NCI-H2081 (cell line): ENCODE measurements at places on chromosomes 16 and 17.
A peak's percentile ranks its signal among the peaks of the same experiment; 100 is the strongest.

DNA sequence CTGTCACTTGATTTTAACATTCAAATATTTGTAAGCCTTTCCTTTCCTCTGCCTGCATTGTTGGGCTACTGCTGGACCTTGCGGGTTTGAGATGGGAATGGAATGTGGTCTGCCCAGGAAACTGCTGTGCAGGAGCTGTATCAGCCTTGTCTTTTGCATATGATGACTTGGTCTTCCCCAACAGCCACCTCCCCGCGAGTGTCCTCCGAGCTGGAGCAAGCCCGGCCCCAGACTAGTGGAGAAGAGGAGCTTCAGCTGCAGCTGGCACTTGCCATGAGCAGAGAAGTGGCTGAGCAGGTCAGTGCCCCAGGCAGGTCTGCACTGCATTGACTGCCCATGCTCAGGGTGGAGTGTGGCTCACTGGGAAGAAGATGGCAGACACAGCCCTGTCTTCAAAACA lies 52.8 kb downstream of the B9D1 start:
- DNase-seq, result no peak

DNA sequence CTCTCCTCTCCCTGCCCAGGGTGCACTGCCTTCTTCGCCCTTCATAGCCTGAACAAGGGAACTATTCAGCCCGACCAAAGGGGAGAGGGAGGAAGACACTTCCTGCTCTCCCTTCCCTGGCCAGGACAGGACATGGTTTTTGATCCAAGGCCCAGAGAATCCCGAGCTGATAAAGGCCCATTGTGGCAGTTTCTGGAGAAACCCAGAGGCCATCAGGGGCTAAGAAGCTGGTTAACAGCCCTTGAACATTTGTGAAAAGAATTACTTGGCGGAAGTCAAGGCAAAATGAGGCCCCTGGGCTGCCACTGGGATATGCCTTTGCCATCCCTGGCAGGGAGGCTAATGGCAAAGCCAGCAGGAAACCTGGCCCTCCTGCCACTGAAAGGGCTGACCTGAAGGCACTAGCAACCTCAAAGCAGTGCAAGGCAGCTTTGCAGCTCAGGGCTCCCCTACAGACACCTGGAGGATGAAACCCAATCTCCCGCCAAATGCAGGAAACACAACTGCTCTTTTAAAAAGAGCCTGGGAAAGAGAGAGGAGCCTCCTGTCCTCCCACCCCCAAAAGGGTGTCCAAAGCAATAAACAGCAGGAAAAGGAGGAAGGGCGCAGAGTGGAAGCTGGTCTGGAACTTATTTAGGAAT lies 12.6 kb downstream of the PHB1 start:
- DNase-seq, result no peak

DNA sequence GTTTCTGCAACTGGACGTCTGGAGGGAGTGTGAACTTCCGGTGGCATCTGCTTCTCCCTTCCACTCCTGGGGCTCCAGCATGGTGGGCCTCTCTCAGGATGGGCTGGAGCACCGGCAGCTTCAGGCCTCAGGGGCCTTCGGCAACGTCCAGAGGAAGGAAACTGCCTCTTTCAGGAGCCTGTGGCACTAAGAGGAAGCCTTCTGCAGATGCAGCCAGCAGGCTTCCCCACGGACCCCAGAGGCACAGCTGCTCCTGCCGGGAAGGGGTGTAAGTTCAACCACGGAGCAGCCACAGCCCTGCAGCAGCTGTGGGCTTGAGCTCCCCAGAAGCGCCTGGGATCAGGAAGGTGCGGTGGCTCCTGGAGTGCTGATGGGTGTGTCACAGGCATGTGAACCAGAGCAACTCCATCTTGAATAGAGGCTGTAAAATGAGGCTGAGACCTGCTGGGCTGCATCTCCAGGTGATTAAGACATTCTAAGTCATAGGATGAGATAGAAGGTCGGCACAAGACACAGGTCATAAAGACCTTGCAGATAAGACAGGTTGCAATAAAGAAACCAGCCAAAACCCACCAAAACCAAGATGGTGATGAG lies 50.8 kb upstream of the KLHDC4 start:
- DNase-seq, result no peak

- DNase-seq, result no peak
Observed at GRCh38 chr17:73490851-73491250, 153.4 kb downstream of the SDK2 start.

DNA sequence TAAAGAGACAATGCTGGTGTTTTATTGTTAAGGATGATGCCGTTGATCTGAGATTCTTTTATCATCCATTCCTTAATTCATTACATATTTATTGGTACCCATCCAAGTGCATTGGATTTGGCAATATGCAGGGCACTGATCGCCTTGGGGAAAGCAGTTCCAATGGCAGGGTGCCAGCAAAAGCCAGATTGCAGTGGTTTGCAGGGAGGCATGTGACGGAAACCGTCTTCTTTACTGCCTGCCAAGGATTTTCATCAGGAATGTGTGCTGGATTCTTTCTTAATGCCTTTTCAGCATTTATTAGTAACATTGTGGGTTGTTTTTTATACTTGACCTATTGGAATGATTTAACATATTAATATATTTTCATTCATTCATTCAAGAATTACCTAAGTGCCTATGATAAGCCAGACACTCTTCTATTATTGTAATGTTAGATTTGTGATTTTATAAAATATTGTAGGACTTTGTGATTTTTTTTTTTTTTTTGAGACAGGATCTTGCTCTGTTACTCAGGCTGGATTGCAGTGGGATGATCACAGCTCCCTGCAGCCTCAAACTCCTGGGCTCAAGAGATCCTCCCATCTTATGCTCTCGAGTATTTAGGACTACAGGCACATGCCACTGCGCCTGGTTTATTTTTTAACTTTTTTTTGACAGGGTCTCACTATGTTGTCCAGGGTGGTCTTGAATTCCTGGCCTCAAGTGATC lies 93.4 kb upstream of the TNRC6A start:
- no peak for DNase-seq

DNA sequence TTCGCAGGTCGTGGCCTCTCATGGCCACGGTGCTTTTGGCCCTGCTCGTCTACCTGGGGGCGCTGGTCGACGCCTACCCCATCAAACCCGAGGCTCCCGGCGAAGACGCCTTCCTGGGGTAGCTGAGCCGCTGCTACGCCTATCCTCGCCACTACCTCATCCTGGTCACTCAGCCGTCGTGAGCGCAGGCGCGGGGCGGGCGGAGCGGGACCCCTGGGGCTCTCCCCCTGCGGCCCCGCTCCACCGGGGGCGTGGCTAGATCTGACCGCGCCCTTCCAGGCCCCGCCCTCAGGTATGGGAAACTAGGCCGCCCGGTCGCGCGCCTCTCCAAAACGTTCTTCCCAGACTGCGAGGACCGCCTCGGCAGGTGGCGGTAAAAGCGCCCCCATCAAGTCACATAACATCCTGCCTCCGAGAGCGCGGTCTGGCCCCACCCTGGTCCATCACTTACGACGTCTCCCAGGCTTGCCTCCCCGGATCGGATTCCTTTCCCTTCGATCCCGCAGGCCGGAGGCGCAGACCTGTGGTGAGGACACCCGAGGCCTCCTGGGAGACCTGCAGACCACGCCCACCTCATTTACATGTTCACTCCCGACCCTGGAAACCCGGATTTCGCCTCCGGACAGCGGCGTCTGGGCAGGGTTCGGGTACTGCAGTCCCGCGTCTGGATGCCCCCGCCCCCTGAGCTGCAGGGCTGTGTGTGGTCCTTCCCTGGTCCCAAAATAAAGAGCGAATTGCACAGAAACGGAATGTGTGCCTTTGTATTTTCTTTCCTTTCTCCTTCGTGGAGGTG lies 91.5 kb upstream of the TMEM97 start:
- DNase-seq, result peak; percentile 86

- DNase-seq, result no peak
Observed at GRCh38 chr17:41551365-41551764, 20.5 kb downstream of the KRT9 start.

GRCh38 chr17:10266296-10266876 lies 68.0 kb upstream of the GAS7 start:
- no peak for DNase-seq

GRCh38 chr17:66847704-66848103 lies 12.8 kb downstream of the CACNG5 start:
- DNase-seq, result no peak

DNA sequence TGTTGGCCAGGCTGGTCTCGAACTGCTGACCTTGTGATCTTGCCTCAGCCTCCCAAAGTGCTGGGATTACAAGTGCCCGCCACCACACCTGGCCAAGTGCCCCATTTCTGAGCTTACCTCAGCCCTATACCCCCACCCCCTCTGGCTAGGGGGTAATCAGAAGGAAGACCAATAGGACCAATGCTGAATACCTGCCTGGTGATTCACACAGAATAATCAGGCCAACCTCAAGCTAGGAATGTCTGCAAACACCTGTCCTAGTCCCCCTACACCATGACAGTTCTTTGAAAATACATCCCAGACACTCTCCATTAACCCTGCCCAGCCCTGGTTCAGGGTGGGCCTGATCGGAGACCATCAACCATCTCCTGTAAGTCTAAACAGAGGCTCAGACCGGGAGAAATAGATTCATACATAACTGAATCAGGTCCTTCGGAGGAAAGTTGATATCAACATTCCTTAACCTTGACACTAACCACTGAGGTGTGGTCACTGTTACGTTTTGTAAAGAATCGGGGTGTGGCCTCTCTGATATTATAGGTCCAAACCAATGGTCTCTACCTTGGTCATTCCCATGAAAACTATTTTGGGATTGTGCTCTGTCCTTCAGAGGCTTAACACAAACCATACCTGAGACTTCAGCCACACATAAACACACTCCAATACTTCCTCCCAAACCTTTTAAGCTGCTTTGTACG lies 130.8 kb downstream of the GAS7 start:
- no peak for DNase-seq

DNA sequence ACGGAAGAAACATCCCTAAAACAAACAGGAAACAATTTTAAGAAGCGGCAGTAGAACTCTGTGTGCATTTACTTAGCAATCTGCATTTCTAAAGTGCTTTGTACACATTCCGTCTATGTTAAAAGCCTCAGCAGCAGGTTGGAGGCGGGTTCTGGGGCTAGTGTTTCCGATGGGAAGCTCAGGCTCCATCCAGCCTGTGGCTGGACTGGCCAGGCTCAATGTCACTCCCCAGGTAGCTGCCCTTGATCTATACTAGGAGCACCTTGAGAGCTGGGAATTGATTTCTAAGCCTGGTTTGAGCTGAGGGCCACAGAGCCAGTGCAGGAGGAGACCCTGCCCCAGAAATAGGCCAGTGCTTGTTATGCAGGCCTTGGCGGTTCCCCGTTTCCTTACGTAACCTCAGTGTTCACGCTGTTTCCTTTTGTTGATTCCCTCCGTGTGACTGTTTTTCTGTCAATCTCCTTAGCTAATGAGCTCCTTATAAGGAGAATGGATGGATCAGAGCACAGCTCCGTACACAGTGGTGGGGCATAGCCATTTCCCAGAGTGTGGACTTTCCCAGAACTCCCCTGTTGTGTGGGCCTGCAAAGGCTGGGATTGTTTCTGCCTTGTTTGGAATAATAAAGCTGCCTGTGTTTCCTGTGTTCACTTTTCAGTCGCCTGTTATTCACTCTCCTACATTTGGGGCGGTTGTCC lies 21.4 kb downstream of the ADORA2B start:
- DNase-seq, result peak; percentile 33

- DNase-seq, result no peak
Observed at GRCh38 chr16:68658341-68658973, 13.3 kb downstream of the CDH3 start.

DNA sequence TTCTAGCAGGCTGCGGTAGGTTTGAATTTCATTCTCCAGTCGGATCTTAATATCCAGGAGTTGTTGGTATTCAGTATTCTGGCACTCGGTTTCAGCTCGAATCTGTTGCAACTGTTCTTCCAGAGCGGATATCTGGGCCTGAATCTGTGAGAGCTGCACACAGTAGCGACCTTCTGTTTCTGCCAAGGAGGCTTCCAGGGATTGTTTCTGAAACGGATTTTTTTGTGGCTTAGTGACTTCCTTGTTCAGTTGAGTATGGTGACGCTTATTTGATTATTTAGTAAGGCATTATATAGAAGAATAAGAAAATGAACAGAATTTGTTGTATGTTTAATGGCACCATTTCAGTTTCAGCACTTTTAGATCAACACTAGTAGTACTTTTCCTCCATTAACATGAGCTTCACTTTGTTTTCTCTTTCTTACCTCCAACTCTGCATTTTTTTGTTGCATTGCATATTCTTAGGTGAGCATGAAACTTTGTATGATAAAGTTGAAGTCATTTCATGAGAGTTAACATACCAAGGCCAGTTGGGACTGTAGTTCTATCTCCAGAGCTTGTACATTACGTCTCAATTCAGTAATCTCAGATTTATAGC lies 2.8 kb downstream of the KRT10 start:
- DNase-seq, result no peak

- no peak for DNase-seq
Observed at GRCh38 chr16:55338646-55339045, 14.6 kb downstream of the IRX6 start.

DNA sequence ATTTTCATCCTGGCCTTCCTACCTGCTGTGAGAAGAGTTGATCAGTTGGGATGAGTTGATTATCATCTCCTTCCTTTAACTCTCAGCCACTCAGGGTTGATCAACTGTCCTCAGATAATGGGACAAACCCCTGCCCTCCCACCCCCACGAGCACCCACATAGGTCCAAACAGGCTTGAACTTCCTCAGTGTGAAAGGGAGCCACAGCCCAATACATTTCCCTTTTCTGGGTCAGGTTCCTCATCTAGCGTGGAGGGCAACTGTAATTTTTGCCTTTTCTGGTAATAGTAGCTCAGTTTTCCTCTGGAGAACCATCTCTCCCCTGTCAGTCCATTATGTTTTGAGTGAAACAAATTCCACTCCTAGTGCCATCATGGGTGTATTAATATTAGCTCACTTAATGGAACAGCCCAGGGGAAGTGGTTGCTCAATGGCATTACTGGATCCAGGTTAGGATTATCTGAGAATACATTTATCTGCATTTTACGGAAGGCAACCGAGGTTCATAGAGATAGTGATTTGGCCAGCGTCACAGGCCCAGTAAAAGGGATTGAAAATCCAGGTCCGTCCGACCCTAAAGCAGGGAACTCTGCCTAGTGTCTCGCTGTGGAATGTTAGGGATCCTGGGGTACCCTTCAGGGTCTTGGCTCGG lies 476 bp upstream of the LPCAT2 start:
- no peak for DNase-seq

DNA sequence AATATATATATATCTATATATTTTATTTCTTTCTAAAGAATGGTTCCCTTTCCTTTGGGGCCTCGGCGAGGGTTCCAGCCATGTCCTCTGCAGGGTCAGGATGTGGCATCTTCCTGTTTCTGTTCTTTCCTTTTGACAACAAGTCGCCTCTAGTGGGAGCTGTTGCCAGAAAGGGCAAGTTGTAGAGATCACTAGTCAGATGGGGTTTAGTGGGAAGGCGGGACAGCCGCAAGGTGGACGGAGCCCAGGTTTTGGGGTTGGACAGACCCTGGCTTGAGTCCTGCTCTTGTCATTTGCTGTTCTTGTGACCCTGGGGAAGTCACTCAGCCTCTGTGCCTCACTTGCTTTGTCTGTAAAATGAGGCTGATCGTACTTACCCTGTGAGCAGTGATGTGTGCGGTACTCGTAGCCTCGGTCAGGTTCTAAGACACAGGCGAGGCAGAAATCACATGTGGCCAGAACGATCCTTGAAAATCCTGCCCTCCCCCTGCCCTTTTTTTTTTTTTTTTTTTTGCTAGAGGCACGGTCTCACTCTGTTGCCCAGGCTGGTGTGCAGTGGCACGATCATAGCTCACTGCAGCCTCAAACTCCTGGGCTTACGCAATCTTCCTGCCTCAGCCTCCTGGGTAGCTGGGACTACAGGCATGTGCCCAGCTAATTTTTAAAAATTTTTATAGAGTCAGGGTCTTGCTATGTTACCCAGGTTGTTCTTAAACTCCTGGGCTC lies 80.1 kb downstream of the ABCC6 start:
- no peak for DNase-seq
